NCI-H1694 treated with DMSO at 0.1 percent for 48 hours (cell line): ENCODE measurements at places on chromosomes 3 and 15.

DNA sequence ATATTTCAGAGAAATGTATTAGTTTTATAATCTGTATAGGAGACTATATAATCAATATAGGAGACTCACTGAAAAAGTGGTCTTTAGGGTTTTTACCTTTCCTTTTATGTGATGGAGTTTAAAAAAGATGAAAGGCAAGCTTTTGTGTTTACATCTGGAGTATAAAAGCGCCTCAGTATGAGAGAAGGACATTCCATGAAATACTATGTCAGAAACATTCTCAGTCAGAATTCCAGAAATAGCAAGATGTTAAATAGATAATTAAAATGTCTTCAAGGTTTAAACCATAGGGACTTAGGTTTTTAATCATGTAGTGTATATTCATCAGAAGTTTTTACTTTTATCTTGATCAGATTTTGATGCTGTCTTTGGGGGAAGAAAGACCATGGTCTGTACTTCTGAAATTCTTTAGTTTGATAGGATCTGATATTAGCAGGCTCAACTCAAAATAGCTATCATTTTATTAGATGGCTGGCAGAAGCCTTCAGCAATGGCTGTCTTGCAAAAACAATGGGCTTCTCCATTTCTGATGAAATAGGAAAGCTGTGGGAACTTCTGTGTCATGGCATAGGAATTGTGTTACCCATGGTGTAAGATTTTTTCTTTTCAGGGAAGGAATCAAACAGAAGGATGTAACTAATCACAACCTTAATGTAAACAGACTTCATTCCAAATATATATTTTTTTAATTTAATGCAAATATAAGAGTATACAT, 209.6 kb upstream of the PLSCR5 start:
- DNase-seq = no peak

DNA sequence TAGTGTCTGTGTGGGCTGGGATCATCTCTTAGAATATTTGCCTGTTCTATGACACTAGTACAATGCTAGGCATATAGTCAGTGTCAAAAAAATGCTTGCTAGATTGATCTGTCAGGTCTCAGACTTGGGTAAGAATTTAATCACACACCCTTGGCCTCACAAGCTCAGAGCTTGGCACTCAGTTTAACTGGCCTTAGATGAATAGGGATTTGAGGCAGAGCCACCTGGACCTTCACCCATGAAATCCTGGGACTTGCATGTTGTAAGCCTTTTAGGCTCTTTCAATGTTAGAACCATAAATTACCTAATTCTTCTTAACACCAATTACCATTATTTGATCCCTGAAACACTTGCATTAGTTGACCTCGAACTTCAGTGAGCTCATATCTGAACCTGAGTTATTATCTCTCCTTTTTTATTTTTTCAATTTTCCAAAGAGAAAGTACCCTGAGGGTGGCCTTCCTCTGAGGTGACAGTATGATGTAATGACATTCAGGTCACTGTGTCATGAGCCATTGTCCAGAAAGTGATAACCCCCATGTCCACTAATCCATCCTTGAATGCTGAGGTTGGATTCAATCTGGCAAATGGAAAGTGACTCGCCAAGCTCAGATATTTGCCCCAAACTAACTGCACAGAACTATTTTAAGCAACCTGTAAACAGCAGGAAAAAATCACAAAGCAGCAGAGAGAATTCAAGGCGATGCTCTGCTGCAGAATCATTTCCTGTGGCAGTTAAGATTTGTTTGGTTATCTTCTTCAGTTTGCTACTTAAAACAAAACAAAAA, 615.2 kb upstream of the NR2F2 start:
- DNase-seq = no peak

- DNase-seq = no peak
These were observed 582.2 kb downstream of the FOXP1 start for GRCh38 chr3:71001303-71001830.

- no peak for DNase-seq
These were observed 37.4 kb downstream of the CPN2 start for GRCh38 chr3:194313560-194314387.

DNA sequence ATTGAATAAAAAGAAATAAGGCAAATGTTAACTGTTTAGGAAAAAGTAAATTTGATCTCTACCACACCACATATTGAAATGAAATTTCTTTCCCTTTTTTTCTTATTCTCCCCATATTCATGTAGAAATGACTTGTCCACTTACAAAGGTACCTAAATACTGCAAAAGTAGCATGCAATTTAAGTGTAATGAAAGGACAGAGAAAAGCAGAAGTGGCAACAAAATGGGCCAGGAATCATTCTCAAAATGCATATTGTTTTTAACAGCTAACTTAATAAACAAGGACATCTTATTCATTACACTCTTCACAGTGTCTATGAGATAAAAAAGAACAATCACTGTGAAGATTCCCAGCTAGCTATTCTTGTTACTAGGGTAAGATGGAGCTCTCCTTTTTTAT, 40.6 kb upstream of the FGF7 start:
- DNase-seq = no peak

GRCh38 chr15:91099616-91099994, 452 bp upstream of the SV2B start:
- no peak for DNase-seq

DNA sequence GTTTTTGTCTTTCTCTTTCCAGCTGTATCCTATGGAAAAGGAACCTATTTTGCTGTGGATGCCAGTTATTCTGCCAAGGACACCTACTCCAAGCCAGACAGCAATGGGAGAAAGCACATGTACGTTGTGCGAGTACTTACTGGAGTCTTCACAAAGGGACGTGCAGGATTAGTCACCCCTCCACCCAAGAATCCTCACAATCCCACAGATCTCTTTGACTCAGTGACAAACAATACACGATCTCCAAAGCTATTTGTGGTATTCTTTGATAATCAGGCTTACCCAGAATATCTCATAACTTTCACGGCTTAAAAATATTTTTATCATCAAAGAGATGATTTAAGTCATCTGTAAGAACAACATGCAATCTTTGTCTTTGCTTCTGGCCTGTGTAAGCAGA, 44.9 kb upstream of the PARP14 start:
- DNase-seq = no peak

DNA sequence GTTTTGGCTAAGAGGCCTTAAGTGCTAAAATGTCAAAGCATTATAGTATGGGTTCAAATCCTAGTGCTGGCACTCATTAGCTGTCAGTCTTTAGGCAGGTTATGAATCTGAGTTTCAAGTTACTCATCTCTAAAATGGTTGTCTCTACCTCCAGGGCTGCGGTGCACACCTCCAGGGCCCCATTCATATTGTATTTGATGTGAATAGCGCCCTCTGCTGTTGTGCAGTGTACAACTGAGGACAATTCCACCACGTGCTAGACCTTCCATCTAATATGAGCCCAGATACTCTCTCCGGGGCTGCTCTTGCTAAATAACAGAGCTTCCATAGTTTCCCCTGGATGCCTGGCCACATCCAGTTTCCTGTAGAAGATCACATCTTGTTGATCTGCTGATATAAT, 54.3 kb downstream of the OXNAD1 start:
- no peak for DNase-seq

- DNase-seq = peak; percentile 40
These were observed 1.9 kb downstream of the TBL1XR1 start for GRCh38 chr3:177195242-177195991.

- no peak for DNase-seq
These were observed 43.6 kb downstream of the SENP2 start for GRCh38 chr3:185629554-185630181.

DNA sequence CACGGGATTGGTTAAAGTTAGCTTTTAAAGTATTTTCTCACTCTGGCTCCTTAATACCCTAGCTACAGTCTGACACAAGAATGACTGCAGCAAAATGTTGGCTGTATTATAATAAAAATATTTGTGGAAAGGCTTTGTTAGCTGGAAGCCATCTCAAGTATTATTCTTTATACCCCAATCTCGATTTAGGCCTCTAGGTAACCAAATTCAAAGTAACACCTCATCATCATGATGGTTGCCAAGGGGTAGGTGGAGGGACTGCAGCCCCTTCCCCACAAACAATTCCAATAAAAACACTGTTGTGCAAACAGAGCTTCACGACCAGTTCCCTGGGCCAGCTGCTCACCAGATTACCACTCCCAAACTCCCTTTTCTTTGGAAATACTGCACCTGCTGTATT, 759 bp upstream of the GMPS start:
- DNase-seq = no peak

DNA sequence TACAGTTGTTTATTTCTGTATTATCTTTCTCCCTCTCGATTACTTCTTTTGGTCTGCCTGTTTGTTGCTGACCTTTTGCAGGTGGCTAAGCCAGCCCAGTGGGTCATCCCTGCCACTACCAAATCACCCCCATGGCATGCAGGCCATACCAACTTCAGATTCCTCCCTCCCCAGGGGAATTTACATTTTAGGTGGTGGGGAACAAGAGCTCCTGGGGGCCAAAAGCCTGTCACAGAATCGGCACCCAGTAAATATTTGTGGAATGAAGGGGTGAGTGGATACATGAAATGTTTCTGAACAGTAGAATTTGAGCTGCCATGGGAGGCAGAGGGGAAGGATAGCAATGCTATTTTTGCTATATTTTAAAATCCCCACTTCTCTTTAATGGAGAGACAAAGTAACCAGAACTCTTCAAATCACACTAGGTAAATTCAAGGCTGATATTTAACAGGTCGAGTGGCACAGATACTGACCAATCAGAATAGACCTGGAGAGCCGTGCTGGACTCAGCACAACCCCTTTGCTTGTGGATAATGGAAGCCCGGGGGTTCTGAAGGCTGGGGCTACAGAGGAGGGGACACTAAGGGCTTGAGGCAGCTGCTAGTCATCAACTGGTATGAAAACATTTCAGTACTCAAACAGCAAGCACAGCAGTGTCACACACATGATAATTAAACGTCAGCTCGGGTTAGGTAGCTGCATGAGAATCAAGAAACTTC, 54.3 kb upstream of the SMAD3 start:
- DNase-seq = no peak

DNA sequence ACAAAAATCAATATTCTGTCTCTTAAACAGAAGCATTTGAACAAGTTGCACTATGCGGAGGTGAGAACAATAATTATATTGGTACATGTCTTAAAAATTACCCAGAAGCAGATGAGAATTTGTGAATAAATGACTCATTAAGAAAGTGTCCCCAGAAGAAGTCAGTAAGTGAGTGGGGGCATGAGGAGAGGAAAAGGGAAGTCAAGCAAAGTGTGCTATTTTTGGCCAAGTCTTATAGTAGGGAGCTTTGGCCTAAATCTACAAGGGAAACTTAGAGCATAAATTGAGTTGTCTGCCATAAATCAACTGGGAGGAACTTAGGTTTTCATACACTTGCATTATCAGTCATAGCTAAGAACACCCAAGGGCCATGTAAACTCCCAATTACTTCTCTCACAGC, 86.9 kb upstream of the SATB1 start:
- no peak for DNase-seq

- DNase-seq = no peak
These were observed 12.8 kb downstream of the KBTBD13 start for GRCh38 chr15:65089206-65089824.

DNA sequence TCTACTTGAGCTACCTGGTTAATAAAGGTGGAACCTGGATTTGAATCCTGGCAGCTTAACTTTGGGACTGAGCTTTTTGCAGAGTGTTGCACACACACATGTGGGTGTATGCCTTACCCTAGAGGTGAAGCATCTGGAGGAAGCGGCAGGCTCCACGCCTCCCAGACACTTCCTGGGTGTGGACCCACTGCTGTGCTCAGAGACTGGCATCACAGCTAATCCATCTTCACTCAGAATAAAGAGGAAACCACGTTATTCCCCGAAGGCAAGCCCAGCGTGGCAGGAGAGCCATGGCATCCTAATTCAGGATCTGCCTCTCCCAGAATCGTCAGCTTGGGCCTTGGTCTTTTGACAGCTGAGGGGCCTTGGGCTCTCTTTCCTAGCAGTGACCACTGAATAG, 25.5 kb downstream of the CCDC13 start:
- no peak for DNase-seq

- DNase-seq = no peak
These were observed 34.7 kb upstream of the GCSAM start for GRCh38 chr3:112167758-112168157.

DNA sequence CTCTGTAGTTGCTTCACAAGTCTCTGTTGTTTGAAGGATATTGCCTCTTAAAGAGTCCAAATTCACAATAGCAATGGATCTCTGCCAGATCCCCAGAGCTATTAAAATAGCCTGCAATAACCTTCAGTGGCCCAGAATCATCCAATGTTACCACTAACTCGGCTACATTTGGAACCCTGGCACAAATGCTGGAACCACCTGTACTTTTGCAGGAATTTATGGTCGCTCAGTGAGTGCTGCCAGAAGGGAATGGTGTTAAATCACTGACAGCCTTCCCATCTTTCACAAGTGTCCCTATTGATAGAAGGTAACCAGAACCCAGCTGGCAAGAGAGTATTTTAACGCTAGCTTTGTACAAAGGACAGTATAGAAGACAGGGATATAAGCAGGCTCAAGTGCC, 298.8 kb upstream of the PLSCR5 start:
- no peak for DNase-seq

GRCh38 chr3:46191730-46192129, 16.4 kb downstream of the CCR1 start:
- no peak for DNase-seq
